GM06990 (cell line): ENCODE measurements at places on chromosomes 4 and X.

DNA sequence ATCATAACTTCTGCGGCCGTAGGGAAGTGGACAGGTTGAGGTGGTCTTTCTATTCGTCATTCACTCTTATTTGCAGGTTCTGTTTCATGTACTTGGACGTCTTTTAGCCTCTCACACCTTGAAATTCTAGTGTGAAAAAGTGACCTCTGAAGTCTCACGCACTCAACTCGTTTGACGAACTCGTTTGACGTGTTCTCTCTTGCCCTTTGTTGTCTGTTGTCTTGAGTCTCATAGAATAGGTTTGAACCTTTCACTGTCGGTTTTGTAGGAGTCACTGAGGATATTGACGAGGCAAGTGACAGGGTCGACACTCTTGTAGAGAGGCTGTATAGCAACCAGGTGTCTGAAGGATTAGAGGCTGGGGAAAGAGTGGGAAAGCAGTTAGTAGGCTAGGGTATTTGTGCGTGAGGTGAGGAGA, 1.1 kb upstream of the PGRMC2 start:
- no peak for DNase-seq

- no peak for DNase-seq
Measured at GRCh38 chr4:6749340-6750171, 33.0 kb upstream of the KIAA0232 start.

GRCh38 chrX:15579778-15580747, 20.7 kb downstream of the ACE2 start:
- DNase-seq: no peak

DNA sequence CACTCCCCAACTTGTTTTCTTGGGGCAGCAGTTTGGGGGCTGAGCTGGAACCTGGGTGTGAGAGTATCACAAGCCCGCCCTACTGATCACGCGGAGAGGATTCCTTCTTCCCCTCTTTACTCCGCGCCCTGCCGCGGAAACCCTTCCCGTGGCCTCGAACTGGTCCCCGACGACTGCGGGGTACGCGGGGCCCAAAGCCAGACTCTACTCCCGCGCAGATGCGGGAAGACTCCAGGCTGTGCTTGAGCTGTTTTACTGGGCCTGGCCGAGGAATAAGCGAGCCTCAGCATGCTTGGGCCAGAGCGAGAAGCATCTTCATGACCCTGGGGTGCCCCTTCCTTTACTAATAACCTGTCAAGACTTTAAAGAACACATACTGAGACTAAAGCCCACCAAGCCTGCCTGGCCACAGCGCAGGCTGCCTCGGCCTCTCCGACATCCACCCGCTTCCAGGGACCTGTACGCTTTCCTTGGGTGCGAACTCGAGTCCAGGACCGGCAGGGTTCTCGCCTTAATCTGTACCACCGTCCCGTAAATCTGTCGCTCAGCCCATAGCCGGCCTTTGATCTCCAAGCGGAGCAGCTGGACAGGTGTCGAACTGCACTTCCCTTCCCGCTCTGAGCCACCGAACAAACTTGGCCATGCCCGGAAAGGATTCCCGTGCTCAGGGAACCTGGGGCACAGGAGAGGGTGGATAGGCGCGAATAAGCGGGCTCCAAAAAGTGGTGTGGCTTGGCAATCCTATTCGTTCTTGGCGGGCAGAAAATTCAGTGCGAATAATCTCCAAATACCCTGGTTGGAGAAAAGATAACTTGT, 55.0 kb upstream of the TMEM33 start:
- no peak for DNase-seq
